ENCODE measurements at places on chromosomes 6 and 20.
A peak's percentile ranks its signal among the peaks of the same experiment; 100 is the strongest.

GRCh38 chr20:62040381-62040922 is 25.2 kb downstream of the TAF4 start:
- DNase-seq: no peak

- DNase-seq: no peak
Observed at GRCh38 chr6:66628917-66629316, 921.9 kb upstream of the EYS start.

GRCh38 chr20:6838181-6838826 is 70.8 kb downstream of the BMP2 start:
- DNase-seq: no peak

GRCh38 chr6:140490081-140490480 is 1115.6 kb upstream of the CITED2 start:
- no peak for DNase-seq

GRCh38 chr6:69631552-69632346 is 165.1 kb downstream of the LMBRD1 start:
- DNase-seq: peak; percentile 65

DNA sequence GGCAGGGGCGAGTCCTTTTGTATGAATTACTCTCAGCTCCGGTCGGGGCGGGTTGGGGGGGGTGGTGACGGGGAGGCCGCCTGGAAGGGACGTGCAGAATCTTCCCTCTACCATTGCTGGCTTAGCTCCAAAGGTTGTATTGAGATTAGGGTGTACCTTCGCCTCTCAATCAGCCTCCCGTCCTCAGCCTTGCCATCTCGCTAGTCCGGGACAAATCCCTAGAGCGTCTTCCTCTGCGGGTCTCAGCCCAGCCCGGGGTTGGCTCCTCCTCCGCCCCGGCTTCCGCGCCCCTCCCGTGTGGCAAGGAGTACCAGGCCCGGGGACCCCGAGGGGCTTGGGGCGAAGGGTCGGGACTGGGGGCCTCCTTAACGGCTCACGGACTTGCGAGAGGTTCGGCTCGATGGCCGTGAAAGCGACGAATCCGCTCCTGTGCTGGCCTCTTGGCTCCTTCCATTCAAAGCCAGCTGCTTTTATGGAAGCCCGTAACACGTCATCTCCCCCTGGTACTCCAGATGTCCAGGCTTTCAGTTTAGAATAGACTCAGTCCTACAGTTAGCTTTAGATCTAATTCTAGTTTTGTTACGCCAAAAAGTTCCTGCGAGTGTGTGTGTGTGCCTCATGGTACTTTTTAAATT is 636 bp upstream of the EEF1A1 start:
- DNase-seq: no peak

DNA sequence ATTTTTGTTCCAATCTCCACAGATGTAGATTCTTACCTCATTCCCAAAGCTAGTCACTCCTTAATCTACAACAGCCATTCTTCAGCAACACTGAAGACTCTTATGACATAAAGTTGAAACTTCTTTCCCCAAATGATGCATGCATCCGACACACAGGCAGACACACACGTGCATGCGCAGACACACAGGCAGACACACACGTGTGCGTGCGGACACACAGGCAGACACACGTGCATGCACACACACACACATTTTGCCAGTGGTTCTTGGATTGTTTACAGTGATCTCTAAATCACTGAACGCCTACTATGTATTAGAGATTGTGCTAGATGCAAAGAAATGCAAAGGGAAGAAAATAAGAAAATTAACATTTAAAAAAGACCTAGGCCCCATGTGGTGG is 9.0 kb upstream of the TRPC4AP start:
- no peak for DNase-seq

DNA sequence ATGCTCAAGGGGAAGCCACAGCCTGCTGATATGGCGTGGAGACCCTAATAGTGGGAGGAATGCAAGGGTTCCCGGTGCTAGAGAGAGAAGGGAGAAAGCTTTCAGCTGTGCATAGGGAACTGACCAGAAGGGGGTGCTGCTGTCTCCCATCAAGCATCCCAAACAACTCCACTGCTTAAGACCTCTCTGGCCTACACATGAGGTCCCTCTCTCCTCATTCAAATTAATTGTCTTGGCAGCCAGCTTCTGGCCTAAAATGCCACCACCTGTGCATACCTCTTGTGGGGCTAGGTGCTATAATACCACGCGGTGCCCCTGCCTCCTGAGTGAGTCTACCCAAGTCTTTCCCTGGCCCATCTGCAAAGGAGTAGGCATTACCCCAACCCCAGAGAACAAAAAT is 14.5 kb downstream of the ADISSP start:
- DNase-seq: peak; percentile 81

GRCh38 chr6:56688521-56688920 is 45.8 kb upstream of the DST start:
- no peak for DNase-seq

GRCh38 chr6:39407446-39407993 is 85.0 kb upstream of the KCNK16 start:
- DNase-seq: no peak

- DNase-seq: no peak
Observed at GRCh38 chr6:21327326-21328112, 266.0 kb upstream of the SOX4 start.

DNA sequence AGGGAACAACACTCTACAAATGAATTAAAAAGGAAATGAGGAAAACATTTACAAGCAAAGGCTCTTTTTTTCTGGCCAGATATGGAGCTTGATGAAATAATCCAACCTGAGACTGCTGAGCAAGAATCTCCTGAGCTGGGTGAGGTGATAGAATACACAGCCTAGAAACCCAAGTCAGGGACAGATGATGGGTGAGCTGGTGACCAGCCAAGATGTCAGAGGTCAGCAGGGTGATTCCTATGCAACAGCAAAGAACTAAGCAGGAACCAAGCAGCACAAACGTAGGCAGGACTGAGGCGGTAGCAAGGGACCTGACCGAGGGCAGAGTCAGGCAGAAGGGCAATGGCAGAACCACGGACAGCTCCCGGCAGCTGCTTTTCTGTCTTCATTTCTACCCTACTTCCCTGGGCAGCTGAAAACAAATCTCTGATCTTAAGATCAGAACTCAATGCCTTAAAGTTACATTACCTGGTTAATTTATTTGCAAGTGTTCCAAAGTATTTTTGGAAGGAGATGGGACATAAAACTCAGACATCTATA is 75.1 kb downstream of the CDC40 start:
- DNase-seq: peak; percentile 75

GRCh38 chr6:34247481-34248197 is 1.2 kb downstream of the SMIM29 start:
- no peak for DNase-seq

- DNase-seq: no peak
Observed at GRCh38 chr20:40916276-40916675, 112.3 kb upstream of the TOP1 start.

DNA sequence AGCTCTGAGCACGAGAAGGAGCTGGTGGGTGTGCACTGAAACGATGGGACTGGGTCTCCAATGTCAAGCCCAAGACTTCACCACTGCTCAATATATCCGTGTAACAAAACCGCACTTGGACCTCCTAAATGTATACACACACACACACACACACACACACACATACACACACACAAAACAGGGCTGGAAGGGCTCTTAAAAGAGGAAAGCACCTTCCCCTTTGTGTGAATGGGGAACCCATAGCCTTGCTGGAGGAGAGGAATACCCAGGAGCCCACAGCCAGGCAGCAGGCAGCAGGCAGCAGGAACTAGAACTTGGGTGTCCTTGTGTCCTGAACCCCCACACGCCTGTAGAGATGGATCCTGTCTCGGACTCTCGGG is 29.8 kb downstream of the TGM2 start:
- no peak for DNase-seq

DNA sequence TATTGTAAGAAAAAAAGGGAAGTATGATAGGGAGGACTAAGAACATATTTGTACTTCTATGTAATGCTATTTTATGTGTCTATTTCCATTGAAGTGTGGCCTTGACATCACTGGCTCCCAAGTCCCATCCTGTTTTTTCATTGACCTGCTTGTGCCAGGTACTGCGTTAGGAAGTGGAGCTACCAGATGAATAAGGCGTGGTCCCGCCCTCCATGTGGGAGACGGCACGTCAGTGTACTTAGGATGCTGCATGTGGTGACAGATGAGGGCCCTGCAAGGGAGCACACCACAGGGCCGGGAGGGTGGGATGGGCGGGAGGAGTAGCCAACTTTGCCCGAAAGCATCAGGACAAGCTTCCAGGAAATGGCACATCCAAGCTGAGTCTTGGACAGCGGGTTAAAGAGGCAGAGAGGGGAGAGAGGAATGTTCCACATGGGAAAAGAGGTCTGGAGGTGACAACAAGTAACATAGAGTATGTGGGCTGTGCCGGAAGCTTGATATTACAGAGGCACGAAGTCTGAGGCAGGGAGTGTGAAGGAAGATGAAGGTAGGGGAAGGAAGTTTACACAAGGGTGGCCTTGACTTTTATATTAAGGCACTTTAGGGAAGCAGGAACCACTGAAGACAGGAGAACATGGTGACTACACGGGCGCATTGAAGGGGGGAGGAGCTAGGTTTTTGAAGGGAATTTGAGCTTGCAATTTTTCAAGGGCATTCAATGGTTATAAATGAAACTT is 140.6 kb downstream of the MTHFD1L start:
- DNase-seq: no peak

- DNase-seq: no peak
Observed at GRCh38 chr6:143003676-143004075, 57.0 kb upstream of the AIG1 start.

DNA sequence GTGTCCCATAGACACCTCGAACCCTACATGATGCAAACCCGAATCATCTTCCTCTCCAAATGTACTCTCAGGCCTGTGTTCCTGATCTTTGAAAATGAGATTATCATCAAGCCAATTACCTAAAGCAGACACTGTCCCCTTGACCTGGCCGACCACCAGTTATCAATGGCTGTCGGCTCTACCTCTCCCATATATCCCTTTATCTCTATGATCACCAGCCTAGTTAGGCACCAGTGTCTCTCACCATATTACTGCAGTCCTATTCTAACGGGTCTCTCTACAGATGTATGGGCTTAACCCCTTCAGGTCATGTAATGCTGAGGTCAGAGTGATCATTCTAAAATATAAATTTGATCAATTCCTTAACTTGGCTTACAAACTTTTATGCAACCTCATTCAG is 234.9 kb upstream of the MARCKS start:
- no peak for DNase-seq

DNA sequence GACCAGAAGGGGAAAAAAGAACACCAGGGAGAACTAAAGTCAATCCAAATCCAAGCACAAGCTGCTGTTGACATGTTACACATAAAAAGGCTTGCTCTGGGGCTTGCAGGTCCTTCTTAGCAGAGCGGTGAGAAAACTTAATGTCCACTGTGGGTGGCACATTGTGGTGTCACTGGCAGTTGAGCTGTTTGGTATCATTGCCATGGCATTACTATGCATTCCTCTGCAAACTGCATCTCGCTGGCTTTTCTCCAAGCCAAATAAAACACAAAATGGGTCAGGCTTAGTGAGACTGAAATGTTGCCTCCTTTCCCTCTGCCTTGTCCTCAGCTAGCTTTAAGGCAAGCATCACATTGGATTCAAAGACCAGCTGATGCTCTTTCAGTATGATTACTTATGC is 40.9 kb downstream of the LY86 start:
- DNase-seq: peak; percentile 54

GRCh38 chr6:132695773-132696172 is 18.1 kb downstream of the VNN1 start:
- no peak for DNase-seq

DNA sequence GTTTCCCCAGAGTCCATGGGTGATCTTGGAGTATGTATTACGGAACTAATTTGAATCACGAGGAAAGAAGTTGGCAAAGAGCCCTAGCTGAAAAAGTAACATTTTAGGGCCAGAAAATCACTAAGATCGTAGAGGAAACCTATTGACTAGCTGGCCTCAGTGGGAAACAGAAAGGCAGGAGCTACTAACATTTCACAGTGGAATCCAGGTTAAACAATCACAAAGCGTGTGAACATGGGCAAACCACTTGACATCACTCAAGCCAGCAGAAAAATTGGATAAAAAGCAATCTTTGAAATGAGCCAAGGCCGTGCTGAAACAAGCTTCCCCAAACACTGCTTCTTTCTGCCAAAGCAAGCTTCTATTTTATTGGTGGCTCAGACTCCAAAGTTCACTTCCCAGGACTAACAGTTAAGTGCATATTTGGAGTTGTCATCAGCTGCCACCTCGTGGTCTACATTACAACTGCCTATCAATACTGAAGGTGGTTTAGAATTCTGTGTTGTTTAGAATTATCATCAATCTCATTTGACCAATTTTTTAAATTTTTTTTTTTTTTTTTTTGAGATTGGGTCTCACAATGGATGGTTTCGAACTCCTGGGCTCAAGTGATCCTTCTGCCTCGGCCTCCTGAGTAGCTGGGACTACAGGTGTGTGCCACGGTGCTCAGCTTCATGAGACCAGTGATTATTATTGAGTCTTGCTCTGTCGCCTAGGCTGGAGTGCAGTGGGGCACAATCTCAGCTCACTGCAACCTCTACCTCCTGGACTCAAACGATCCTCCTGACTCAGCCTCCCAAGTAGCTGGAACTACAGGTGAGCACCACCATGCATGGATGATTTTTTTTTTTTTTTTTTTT is 10.6 kb downstream of the RPS10 start:
- peak; percentile 80 for DNase-seq

DNA sequence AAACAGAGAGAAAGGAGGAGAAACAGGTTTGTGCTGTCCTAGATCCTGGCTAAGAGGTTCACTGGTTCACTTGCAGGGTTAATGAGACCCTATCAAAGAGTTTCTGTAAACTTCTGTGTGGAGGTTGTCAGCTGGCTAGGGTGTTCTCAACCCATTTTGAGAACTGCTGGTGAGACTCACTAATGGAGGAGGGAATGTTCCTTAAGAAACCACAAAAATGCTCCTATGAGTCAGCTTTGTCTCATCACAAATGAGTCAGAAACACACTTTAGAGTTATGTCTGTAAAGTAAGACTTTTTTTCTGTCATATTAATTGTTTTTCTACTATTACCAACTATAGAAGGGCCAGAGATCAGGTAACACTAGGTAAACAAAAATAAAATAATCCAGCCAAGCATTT is 884.4 kb downstream of the PHF3 start:
- peak; percentile 87 for DNase-seq

DNA sequence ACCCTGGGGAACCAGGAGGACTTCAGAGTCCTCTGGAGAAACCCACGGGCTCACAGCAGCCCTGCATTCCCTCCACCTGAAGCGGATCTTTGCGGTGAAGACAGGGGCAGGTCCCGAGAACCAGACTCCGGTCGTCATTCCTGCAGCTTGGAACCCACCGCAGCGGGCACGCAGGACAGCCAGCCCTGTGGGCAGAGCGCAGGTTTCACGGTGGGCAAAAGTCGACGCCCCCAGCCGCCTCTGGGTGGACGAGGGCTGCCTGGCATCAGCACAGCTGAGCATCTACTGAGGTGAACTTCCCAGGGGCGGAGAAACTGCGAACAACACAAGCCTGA is 118.3 kb downstream of the PSMB1 start:
- no peak for DNase-seq

DNA sequence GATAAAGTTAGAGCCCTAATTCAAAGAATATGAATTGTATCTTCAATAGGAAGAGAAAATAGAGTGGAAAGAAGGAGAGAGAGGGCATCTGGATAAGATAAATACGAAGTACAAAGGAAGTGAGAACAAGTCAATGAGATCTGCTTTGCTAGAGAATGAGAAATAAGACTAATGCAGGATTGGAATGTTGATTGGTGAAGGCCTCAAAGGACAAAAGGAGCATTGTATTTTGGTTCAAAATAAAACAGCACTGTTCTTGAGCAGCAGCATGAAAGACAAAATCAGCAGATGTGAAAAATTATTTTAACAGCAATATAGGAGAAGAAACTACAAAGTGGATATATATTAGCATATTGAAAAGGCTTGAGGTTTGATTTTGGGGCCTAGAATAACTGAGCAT is 5.1 kb upstream of the TMEM244 start:
- DNase-seq: no peak

GRCh38 chr20:56766528-56766927 is 137.4 kb downstream of the TFAP2C start:
- DNase-seq: no peak

Data from astrocyte of the hippocampus (primary cell).